Lung (tissue), 17 donors: ENCODE measurements at places on chromosomes 13 and 19. TPM values are rescaled to one million over a fixed set of nuclear protein-coding genes. Genes with fewer than 3 reads are reported as not detected.

GRCh38 chr19:3618144-3618810 is 8.3 kb downstream of the CACTIN start:
- peak; percentile 59 for DNase-seq
- H3K4me3 ChIP-seq, result no peak overlapping the region
- peaks cover 57% of the 10 kb centered on the region for H3K36me3 ChIP-seq
- no peaks in the 10 kb centered on the region for H3K27me3 ChIP-seq
- no peaks in the 10 kb centered on the region for H3K4me1 ChIP-seq

GRCh38 chr13:114283576-114283975 is 2.2 kb downstream of the UPF3A start:
- DNase-seq, result no peak
- H3K27ac ChIP-seq, result no peak overlapping the region
- no peaks in the 10 kb centered on the region for H3K27me3 ChIP-seq
- H3K4me1 ChIP-seq, result peaks cover 7% of the 10 kb centered on the region

SUGT1 gene
- total RNA-seq, result 39.2 TPM

DNA sequence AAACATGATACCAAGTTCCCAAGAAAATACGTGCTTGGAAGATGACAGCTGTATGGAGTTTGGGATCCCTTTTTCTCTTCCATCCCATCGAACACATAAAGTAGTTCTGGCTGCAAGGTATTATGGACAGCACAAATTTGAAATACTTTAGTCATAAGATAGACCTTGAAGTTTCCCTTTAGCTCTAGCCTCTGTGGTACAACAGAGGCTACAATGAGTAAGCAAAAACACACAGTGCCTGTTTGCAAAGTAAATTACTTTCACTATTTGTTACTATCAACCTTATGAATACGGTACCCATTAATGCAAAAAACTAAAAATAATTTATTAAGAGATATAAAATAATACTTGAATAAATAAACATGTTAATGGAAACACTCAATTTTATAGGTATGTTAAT is 21.0 kb upstream of the LRCH1 start:
- no peak overlapping the region for H3K27ac ChIP-seq
- no peaks in the 10 kb centered on the region for H3K36me3 ChIP-seq
- no peak overlapping the region for H3K4me3 ChIP-seq
- H3K4me1 ChIP-seq, result no peaks in the 10 kb centered on the region
- H3K27me3 ChIP-seq, result no peaks in the 10 kb centered on the region
- DNase-seq, result no peak

DNA sequence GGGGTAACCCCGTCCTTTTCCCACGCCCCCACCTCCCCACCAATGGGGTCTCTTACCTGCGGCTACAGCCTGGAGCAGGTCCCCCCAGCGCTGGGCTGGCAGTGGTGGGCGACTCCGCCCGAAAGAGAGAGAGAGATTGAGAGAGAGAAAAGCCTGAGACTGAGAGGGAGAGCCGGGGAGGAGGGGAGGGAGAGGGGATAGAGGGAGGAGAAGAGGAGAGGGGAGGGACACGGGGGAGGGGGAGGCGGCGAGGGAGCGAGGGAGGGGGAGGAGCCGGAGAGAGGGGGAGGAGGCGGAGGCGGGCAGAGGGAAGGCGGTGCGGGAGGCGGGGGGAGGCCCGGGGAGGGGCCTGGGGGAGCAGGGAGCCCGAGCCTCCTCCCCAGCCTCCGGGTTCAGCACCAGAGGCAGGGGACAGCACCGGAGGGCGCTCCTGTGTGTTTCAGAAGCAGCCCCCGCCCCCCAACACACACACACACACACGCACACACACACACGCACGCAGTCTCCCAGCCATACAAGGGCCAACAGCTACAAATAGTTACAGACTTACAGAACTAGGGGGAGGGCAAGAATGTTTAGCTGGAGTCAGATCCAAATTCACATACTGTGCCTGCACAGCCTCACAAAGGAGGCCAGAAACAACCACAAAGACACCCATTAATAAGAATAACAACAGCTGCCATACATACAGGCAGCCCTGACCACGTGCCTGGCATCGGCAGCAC is at the start of gene SLC8A2:
TSS of gene SLC8A2 (minus strand) at position 161 of the 725 bp plus-strand sequence. CDS start 5,490 bp downstream, outside the sequence.
- H3K36me3 ChIP-seq, result no peaks in the 10 kb centered on the region
- no peak within 1 kb of the TSS for H3K4me3 ChIP-seq
- H3K4me1 ChIP-seq, result no peaks in the 10 kb centered on the region
- H3K27me3 ChIP-seq, result peaks cover 21% of the 10 kb centered on the region
